Eye (tissue), 1 donor: ENCODE measurements at places on chromosomes 1 and 21.

- no peak for DNase-seq
These were observed 35.9 kb downstream of the FCER1A start for GRCh38 chr1:159338018-159338417.

GRCh38 chr21:41195311-41195710 is 27.4 kb downstream of the BACE2 start:
- DNase-seq: no peak

DNA sequence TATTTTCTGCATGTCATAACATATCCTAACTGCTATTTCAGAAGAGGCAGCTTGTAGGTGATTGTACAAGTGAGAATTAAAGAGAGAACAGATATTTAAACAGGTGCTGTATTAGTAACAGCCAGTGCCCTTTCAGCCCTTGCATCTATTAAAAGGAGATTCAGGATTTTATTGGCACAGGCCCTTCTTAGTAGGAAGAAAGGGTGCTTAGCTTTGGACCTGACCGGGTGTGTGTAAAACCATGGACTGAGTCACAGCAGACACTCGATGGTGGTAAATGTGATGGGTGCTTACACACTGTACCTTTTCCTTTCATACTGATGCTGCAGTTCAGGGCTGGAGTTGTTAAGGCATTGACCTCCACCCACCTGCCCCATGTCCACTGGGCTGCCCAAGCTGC is 12.7 kb upstream of the CD101 start:
- no peak for DNase-seq

DNA sequence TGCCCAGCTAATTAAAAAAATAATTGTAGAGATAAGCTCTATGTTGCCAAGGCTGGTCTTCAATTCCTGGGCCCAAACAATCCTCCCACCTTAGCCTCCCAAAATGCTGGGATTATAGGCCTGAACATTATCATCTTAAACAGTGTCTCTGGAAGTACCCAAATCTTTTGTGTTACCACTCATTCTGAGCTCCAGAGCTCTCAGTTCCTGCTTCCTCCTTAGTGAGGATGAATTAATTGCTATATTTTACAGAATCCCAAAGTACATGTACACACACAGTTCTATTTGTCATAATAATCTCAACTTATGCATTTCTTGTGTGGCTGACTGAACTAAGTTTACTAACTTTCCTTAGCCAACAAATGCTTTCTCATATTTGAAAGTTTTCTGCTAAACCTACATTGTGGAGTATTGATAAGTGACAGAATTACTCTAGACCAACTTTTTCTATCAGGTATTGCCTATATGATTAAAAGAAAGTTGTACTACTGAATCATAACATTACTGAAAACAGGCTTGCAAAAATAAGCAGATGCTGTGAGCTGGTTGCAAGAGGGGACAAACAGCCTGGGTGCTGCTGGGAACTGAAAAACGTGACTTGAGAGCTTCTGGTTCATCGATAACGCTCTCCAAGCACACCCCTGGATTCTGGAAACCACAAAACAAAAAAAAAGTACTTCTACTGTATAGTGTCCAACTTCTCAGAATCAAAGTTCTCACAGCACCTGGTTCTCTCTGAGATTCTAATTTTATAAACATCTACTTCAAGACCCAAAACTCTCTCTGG is 15.3 kb downstream of the VAV3 start:
- no peak for DNase-seq

- peak; percentile 80 for DNase-seq
These were observed 30.3 kb downstream of the SLX9 start for GRCh38 chr21:44969931-44970755.
